Pons (tissue), 1 donor: ENCODE measurements at places on chromosomes 16 and 17.

GRCh38 chr16:20114356-20114755 is 40.7 kb upstream of the GPR139 start:
- peak; percentile 18 for DNase-seq

DNA sequence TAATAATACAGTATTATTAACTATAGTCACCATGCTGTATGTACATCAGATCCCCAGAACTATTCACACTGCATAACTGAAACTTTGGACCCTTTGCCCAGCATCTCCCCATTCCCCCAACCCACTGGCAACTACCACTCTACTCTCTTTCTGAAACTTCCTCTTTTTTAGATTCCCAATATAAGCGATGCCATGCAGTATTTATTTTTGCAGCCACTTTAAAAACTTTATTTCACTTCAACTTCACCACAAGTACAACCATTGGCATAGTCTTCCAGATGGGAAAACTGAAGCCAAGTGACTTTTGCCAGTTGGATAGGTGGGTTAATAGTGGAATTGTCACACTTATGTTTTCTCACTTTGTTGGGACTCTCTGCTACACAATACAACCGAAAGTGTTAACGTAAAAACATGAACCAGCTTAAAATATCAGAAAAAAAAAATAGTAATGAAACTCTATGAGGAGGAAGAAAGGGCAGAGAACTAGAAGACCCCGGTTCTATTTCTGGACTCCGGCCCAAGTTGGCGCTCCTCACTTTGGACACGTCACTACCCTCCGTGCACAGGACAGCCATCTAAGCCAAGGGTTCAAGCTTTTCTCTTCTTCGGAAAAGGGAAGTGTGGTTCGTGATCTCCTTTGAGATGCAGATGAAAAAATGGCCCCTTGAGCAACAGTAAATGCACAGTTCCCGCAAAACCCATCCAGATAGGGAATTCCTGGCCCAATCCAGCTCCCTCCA is 743 bp downstream of the SHCBP1 start:
- peak; percentile 20 for DNase-seq

DNA sequence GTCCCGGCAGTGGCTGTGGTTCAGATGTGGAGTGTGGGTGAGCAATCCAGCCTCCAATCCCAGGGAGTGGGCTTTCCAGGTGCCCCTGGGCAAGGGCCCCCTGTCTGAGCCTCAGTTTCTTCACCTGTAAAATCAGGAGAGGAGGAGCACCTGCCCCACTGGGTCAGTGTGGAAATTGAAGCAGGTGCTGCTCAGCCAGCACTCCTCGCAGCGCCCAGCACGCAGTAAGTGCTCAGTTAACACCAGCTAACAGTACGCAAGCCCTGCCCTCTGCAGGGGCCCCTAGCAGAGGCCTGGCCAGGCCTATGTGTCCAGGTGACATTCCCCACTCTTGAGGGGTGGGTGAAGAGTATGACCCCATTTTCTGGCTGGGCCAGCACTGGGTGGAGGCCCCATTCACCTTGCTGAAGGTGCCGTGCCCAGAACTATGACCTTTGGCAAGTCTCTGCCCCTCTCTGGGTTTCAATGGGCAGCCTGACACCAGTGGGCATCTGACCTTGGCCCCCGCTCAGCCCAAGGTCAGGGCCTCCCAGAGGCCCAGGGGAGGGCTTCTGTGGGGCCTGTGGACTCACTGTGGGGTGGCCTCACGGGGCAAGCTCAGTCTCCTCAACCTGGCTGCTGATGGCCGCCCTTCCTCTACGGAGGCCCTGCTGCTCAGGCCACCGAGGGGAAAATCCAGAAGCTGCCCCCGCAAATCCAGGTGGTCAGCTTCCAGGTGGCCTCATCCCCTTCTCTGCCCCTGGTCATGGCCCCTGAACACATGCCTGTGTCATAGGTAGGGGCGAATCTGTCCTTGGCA is 2.5 kb downstream of the MTSS2 start:
- no peak for DNase-seq

DNA sequence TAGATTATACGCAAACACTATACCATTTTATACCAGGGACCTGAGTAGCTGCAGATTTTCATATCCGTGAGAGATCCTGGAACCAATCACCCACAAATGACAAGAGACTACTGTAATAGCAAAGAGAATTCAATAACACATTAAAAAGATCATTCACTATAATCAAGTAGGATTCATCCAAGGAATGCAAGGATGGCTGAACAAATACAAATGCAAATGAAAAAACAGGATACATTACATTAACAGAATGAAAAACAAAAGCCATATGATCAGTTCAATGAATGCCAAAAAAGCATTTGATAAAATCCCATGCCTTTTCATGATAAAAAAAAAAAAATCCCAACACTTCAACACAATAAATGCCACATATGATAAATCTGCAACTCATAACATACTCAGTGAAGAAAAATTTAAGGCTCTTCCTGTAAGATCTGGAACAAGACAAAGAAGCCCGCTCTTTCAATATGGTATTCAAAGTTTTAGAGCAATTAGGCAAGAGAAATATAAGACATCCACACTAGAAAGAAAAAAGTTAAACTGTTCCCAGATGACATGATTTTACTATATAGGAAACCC is 29.0 kb downstream of the N4BP1 start:
- DNase-seq, result no peak

GRCh38 chr17:7213895-7214299 is 5.7 kb downstream of the DLG4 start:
- DNase-seq, result peak; percentile 67

GRCh38 chr17:39222866-39223834 is 2.6 kb downstream of the STAC2 start:
- no peak for DNase-seq

DNA sequence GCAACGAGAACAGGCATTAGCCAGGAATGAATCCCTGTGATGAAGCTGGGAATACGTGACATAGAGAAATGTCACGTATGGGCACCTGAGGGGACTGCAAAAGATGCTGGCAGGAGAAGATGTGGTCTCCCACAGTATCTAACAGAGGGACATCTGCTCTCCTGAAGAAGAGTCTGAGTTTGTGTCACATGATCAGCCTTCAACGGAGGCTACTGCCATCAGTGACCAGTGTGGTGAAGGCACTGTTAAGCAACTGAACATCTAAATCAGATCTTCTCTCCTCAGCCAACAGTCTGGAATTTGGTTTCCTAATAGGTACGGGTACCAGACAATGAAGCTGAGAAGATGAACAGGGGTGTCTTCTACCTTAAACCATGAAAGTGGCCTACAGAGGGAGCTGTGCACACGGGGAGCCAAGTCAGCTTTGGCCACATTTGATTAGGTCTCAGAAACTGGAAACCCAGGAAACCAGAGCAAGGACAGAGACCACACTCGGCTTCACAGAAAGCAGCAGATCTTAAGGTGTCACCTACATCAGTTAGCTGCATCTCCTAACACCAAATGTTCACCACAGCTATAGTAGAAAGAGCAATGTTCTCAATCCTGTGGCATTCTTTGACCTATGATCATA is 41.8 kb downstream of the BRD7 start:
- DNase-seq, result peak; percentile 57

DNA sequence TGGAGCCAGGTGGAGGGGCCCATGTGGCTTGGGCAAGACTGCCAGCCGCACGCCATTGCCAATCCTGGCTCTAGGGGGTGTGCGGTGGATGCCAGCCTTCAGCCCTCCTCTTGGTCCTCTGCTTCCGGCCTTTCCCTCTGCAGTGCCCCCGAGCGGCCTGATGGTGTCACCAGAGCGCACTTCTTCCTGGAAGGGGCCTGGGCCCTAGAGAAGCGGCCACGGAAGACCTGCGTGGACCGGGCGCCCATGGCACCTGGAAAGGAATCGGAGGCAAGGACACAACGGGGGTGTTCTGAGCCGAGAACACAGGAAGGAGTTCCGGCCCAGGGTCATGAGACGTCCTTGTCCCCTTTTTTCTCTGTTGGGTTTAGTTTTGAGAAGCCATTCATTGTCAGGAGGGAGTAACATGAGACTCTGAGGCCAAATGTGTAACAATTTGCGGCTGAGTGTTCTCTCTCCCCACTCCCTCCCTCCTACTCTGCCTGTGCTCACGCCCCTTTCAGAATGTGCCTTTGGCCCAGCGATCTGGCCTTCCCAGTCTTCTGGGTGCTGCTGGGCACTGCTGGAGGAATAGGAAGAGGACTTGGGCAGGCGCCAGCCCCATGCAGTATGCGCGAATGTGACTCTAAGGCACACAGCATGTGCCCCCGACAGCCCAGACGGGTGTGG is 92.8 kb downstream of the IRX3 start:
- peak; percentile 43 for DNase-seq

DNA sequence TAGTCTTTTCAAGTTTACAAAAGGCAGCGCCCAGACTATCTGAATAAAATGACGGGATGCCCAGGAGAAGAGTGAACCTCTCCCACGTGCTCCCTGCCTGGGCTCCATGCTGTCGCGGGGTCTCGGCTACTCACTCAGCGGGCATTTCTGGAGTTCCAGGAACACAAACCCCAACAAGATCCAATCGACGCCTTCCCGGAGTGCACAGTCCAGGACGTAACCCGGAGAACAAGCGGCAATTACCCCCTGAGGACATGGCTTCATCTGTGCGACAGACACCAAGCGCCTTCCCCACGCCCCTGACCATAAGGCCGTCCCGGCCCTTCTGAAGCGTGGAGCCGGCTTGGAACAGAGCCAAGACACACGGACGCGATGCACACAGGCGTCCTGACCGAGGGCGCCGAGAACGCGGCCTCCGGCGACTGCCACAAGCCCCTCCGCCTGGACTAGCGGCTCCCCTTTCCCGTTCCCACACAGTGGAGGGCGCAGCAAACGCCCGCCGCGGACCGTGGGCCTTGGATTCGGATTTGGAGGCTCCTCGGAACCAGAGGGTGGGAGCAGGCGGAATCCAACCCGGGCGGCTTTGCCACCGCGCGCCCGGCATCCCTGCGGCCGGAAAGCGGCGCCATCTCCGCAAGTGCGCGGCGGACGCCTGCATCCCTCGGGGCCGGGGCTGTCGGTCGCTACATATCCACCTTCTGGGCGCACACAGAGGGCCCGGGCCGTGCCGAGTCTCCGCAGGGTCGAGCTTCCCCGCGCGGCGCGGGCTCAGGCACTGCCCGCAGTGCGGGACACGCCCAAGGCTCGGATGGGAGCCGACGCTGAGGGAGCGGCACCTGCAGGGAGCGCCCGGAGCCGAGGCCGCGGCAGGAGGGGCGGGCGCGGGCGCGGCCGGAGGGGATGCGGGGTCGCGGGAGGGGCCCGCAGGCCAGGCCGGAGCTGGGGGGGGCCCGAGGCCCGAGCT is 725 bp downstream of the ABCA3 start:
- peak; percentile 41 for DNase-seq

GRCh38 chr17:51496378-51496777 is 236.0 kb downstream of the UTP18 start:
- no peak for DNase-seq

- no peak for DNase-seq
Observed at GRCh38 chr16:82874672-82875071, 247.9 kb downstream of the CDH13 start.

- DNase-seq, result no peak
Observed at GRCh38 chr16:11141409-11142260, 114.4 kb downstream of the SOCS1 start.

- DNase-seq, result peak; percentile 68
Observed at GRCh38 chr17:13597723-13598347, 3.9 kb downstream of the HS3ST3A1 start.

DNA sequence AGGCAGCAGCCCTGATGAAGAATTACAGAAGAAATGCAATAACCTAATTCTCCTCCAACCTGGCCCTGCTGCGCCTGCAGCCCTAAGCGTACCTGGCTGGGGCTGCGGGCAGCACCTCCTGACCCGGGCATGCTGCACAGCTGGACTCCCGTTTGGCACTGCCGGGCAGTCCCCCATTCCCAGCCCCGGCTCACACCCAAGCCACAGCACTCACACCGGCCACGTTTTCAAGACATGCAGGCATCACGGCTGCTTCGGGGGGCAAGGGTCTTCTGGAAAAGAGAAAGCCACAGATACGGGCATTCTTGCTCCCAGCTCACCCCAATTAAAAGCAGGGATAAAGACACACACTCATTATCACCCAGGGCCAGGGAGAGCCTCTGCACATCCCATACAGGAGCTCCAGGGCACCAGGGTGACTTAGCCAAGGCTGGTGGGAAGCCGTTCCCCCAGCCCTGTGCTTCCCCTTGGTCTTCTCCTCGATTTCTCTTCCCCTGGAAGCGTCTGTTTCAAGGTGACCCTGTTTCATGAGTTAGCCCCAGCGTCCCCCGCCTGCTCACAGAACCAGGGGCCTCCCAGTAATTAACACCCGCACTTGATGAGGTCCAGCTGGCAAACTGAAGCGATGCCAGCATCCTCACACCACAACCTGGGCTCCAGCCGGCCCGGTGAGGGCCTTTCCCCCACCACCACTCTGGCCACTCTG is 216.7 kb downstream of the C16orf78 start:
- DNase-seq, result no peak

GRCh38 chr16:12758670-12759558 is 44.8 kb downstream of the CPPED1 start:
- no peak for DNase-seq

DNA sequence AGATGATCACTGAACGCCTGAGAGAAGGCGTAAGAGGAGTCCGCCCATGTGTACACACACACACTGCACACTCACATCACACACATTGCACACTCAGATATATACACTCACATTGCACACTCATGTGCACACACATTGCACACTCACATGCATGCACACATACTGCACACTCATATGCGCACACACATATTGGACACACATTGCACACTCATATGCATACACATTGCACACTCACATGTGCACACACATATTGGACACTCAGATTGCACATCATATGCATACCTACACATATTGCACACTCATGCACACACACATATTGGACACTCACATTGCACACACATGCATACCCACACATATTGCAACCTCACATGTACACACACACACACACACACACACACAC is 163.2 kb downstream of the WSCD1 start:
- DNase-seq, result no peak

- DNase-seq, result no peak
Observed at GRCh38 chr17:47180337-47180736, 8.8 kb downstream of the CDC27 start.

- no peak for DNase-seq
Observed at GRCh38 chr17:65857718-65858117, 296.3 kb upstream of the AXIN2 start.

GRCh38 chr16:57152096-57153093 is 33.4 kb downstream of the PSME3IP1 start:
- peak; percentile 87 for DNase-seq

DNA sequence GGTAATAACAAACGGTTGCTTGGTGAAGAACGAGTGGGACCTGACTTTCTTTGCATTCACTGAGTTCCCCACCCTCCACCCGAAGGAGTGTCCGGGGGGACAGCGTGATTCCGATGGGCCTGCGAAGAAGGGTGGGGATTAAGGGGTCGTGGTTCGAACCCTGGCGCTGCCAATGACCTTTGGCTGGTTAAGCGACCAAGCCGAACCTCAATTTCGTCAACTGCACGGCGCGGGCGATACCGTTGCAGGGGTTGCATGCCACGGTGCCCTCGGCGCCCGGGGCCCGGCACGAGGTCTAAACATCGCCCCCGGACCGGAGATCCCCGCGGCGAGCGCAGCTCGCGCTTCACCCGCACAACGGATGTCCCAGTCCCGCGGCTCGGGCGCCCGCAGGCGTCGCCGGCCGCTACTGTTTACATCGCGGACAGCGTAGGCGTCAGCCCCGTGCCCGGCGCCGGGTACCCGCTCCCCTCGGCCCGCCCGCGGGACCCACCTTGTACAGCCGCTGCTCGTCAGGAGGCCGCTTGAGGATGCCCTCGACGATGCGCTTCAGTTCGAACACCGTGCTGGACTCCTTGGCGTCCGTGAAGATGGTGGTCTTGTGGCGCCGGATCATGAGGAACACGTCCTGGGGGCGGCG is 460 bp downstream of the ELOB start:
- DNase-seq, result no peak

- no peak for DNase-seq
Observed at GRCh38 chr17:10557422-10557821, 8.0 kb upstream of the MYH2 start.
